ENCODE measurements at places on chromosomes 2 and 18.

GRCh38 chr2:174951745-174952144, 53.4 kb downstream of the CHN1 start:
- peak; percentile 65 for DNase-seq

DNA sequence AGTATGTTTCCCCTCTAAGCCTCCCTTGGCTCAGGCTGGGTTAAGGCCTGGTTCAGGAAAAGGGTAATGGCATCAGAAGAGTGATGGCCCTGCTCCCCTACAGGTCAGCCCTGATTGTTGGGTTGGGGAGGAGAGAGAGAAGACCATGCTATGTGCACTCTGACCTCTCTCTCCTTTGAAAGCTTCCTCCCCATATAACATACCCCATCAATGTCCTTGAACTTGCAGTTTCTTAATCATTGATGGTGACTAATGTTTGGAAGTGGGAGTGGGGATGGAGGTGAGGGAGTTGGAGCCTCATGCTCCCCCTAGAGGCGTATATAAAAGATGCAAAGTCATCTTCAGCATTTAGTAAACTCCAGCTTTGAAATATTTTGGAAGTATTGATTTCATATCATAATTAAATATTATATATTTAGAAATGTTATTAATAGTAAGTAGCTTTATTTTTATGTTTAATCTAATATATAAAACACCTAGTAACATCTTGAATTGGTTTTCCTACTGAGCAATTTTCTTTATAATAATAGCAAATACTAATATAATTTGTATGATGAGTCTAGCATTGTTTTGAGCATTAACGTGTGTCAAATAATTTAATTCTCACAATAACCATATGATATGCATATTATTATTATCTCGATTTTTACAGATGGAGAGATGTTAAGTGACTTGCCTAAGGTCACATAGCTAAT, 8.8 kb downstream of the PLCL1 start:
- DNase-seq, result peak; percentile 41

- no peak for DNase-seq
Measured at GRCh38 chr2:75268112-75268511, 68.8 kb upstream of the TACR1 start.

- DNase-seq, result no peak
Measured at GRCh38 chr2:61727746-61728145, 126.1 kb downstream of the FAM161A start.

DNA sequence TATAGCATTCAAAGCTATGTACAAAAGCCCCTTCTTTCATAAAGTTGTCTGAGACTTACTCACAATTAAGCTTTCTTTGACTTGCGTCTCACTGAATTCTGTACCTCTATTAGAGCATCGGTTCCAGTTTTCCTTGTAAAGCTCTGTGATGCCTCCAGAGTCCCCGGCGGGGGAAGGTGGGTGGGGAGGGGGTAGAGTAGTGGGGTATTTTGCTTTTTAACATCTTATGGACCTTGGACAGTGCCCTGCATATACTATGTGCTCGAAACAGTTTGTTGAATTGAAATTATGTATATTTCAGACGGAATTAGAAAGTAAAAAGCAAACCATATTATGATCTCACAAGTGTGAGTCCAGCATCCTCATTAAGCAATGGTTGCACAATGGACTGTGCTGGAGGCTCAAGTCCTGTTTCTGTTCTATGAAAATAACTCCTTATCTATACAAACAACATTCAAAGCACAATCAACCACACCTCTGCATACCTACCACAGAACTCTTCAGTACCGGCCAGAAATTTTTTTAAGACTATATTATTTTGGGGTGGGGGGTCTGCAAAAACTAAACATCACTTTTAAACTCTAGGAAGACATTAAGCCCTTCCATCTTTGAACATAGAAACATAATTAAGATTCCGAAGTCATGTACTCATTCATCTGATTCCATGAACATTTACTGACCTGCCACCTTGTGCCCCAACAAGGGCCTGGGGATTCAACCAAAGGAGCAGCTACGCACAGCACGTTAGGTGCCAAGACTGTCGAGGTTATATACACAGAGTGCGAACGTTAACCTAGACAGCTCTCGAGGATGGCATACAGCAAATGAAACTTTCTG, 908 bp downstream of the STAT1 start:
- no peak for DNase-seq

All from HFFc6 (cell line).